ENCODE measurements at places on chromosomes 4 and X. TPM values are rescaled to one million over a fixed set of nuclear protein-coding genes. Genes with fewer than 3 reads are reported as not detected.
A peak's percentile ranks its signal among the peaks of the same experiment; 100 is the strongest.

GRCh38 chr4:133014473-133015135 lies 134.5 kb upstream of the PCDH10 start:
- DNase-seq, result no peak

- DNase-seq, result peak; percentile 0
These were observed 36.6 kb downstream of the MYOZ2 start for GRCh38 chr4:119172223-119172622.

GRCh38 chr4:152118819-152119553 lies 358.2 kb upstream of the GATB start:
- no peak for DNase-seq

DNA sequence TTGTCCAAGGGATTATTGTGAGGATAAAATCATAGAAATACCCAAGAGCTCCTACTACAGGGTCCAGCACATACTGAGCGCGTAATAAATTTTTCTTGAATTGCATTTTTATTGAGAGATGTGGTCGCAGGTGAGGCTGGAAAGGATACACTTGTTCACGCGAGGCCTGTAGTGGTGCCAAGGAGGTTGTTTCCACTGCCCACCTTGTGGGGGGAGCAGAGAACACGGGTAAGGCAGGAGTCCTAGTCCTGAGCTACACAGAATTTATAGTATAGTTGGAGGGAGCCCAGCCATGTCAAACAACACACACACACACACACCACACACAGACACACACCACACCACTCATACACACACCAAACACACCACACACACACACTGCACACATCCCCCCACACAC lies 31.8 kb upstream of the CYP4V2 start:
- DNase-seq, result no peak

DNA sequence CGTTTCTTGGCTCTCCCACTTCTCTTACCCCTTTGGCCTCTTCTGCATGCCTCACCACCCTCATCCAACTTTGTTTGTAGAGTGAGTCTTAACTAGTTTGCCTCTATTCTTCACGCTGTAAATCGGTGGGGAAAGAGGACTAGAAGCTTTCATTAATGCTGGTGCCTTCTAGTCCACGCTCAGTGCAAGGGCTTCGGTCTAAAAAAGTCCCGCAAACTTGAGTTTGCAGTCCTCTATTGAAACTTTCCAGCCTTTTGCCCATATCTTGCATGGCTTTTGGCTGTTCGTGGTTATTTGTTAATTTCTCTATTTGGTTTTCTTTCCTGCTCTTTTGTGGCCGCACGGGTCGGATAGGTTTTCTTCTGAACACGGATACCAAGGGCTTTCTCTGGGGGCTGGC lies 868 bp downstream of the DACH2 start:
- no peak for DNase-seq

GRCh38 chr4:110170861-110171260 lies 27.6 kb downstream of the ELOVL6 start:
- no peak for DNase-seq

DNA sequence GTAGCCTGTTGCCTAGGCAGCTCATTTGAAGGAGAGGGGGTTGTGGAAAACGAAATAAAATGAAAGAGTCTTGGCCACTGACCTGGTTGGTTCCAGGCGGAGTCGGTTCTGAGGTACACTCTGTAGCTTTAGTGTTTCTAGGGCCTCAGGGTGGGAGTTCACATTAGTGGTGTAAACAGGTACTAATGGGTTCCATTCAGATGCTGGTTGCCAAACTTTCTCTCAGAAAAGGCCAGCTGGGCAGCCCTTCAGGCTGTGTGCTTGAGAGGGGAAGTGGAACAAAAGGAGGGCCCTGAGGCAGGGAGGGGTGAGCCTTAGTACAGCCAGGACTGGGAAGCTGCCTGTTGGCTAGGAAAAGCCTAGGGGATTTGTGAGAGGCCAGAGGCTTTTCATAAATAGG lies 24.8 kb downstream of the NHSL2 start:
- DNase-seq, result no peak

DNA sequence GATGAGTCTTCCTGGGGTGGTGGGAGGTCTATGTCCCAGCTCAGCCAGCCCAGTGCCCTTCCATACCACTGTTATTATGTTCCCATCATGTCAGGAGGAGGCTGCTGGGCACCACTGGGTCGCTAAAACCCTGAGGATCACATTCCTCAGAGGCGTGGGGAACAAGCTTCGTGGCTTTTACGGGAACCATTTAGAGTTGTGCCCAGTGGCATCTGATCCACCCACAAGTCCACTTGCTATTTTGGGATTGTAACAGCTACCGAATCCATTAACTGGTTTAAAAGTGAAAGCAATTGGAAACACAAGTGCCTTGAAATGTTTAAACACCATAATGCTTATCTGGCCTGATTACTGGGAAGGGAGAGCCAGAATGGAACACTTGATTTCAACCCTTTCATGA lies 13.1 kb upstream of the CCKAR start:
- peak; percentile 43 for DNase-seq

DNA sequence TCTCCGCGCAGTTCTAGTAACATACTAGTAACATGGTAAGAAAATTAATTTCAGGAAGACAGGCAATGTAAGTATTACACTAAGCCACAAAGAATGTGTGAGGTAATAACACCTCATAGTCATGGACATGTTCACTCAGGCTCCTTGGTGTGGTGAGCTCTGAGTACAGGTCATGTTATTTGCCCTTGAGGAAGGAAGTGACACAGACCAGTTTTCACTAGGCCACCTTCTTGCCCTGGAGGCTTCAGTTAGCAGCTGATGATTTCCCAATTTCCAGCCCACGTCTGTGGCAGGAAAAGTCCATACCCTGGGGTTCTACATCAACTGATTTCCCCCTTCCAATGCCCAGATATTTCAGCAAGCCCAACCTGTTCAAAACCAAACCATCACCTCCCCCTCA lies 6.7 kb downstream of the APOO start:
- peak; percentile 97 for DNase-seq

GRCh38 chr4:38860788-38861424 lies 4.3 kb upstream of the TLR6 start:
- peak; percentile 57 for DNase-seq

GRCh38 chr4:61911313-61911756 lies 711.2 kb downstream of the ADGRL3 start:
- no peak for DNase-seq

- peak; percentile 38 for DNase-seq
These were observed 148.1 kb upstream of the FAM9B start for GRCh38 chrX:9182041-9182440.

DNA sequence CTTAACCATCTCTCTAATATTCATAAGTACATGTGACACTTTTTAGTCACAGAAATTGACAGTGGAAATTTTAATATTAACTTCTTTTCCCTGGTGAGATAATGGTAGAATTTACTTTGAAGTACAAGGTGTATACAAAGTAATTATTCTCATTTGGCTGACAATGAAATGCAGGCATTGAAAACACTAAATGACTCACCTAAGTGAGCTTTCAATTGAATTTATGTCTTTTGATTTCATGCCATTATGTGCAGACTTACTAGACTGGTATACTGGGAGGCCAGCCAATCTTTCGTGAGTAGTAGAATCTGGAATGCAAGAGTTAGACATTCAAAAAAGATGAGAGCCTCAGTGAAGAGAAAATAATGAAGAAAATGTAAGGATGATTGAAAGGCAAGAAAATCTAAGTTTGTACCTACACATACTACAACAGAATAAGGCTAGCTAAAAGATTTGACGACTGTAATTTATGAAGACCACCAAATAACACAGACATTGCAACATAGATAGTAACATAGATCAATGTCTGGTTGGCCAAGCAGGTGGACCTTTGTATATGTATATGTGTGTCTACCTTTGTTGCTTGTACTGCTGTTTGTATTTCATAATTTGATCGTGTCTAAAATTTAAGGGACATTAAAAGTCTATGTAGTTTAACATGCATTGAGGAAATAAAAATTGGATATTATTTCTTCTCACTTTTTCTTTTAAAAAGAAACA lies 459.7 kb downstream of the IL15 start:
- DNase-seq, result peak; percentile 95

GRCh38 chrX:10923466-10923865 lies 187.7 kb upstream of the HCCS start:
- no peak for DNase-seq

GRCh38 chr4:155809835-155810234 lies 51.0 kb downstream of the GUCY1B1 start:
- DNase-seq, result peak; percentile 83

- no peak for DNase-seq
These were observed 13.6 kb downstream of the HMX1 start for GRCh38 chr4:8857766-8858700.

DNA sequence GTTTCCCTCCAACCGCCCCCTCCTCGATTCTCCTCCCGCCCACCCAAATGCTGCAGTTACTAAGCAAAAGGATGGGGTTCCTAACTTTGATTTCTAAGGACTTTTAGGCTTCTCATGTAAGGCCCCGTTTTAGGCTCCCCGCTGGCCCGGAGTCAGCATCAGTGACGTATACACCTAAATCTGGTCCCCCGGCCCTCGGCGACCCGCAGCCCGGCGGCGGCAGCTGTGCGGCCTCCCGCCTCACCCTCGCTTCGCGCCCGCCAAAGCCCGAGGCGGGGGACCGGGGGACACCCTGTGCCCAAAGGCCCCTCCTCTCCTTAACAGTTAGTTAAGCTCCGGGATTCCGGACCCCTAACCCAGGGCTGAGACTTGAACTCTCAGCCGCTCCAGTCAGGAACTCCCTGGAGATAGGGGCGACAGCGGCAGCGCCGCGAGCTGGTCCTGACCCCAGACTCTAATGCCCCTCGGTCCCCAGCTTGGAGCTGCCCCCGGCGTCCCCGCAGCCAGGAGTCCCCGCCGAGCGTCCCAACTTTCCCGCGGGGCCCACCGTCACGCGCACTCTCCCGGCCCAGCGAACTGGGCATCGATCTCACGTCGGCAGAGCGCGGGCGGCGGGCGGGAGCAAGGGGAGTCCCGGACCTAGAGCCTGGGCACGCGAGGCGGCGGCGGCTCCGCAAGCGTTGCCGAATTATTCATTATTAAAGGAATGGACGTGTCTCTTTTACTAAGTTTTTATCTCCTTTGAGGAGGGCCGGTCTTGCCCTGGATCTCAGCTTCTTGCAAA lies 1.5 kb upstream of the NR3C2 start:
- DNase-seq, result no peak

The PRDM8 gene
- 10.6 TPM for total RNA-seq

The ANK2 gene
- 0.27 TPM for total RNA-seq

The COX7B2 gene
- not detected for total RNA-seq

All from M059J (cell line).